ENCODE measurements at places on chromosomes 1 and 21.

GRCh38 chr21:42781150-42781970 is 98.0 kb downstream of the WDR4 start:
- no peak for DNase-seq

DNA sequence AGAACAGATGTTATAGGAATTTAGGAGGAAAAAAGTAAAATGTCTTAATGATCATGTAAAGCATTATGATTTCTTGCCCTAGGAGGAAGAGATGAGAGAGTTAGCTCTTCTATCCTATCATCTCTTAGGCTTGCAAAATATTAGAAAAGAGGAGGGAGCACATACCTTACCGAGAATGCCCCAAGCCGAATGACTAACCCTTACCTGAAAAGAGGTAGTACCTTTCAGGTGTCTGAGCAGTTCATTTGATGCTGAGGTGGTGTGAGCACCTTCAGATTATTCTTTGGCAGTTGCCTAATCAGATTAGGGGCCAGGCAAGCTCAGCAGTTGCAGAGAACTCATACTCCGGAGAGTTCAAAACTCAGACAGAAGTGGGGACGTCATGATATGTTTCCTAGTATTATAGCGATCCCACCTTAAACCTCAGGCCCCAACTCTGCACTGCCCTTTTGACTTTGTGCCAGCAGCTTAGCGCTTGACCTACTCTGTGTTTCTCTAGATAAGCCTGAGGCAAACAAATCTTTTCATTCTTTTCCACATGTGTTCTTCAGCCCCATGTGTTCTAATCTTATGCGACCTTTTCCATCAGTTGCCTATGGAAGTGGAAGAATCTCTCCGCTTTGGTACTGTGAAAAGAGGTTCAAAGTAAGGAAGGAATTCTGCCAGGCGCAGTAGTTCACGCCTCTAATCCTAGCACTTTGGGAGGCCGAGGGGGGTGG is 52.5 kb downstream of the ATP2B4 start:
- DNase-seq: no peak

- no peak for DNase-seq
Observed at GRCh38 chr21:41634211-41634694, 126.3 kb upstream of the TMPRSS2 start.

GRCh38 chr1:226682871-226683814 is 55.9 kb downstream of the ITPKB start:
- DNase-seq: no peak

Data from hypothalamus (tissue), 51 donors.